ENCODE measurements at places on chromosomes 13 and 19.

DNA sequence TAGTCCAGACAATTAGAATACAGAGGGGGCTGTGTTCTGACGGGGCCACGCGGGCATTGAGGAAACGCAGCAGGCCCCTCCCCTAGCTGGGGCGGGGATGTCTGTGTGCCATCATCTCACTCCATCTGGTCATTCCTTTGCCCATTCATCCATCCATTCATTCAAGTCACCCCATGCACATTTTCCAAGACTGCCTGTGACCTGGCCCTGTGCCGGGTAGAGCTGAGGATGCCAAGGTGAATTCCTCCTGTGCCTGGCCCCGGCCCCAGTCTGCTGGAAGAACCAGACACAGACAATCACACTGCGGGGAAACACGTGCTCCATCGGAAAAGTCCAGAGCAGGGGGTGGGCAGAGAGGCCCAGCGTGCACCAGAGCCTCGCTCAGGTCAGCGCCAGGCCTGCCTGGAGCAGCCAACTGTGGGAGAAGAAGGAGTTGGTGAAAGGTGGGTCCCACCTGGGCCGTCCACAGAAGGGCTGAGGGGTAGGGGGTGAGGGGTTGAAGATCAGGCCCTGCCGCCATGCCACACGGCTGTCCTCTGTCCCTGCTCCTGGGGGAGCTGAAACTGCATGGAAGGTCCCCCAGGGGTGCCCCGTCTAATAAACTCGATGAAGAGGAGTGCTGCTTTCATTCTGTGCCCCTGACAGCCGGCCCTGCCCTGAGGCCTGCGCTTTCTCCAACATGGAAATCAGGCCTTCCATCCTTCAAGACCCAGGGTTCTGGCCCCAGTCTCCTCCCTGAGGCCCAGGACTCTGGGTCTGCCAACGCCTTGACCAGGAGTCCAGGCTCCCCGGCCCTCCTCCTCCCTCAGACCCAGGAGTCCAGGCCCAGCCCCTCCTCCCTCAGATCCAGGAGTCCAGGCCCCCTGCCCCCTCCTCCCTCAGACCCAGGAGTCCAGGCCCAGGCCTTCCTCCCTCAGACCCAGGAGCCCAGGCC is 1.6 kb upstream of the CACNG6 start:
- DNase-seq = no peak

GRCh38 chr13:112772539-112772909 is 82.7 kb downstream of the ATP11A start:
- no peak for DNase-seq

- peak; percentile 23 for DNase-seq
Measured at GRCh38 chr13:22198001-22198400, 527.1 kb downstream of the FGF9 start.

- DNase-seq = no peak
Measured at GRCh38 chr19:27894906-27895754, 1317.8 kb downstream of the UQCRFS1 start.

DNA sequence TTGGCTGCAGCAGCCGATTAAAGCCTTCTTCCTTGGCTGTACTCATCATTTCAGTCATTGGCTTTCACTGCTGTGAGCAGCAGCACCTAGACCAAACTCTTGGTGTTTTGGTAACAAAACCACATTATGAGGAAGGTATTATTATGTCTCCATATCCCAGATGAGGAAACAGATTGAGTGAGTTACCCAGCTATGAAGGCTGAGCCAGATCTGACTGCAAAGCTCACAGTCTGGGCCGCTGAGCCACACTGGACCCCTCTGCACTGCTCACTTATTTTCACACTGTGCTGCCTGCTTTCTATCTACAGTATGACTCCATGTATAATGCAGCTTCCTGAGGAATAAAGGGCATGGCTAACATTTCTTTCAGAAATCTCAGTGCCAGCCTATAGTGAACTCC is 24.5 kb downstream of the CRYL1 start:
- no peak for DNase-seq

- DNase-seq = no peak
Measured at GRCh38 chr19:38809592-38810252, 3.0 kb downstream of the LGALS4 start.

DNA sequence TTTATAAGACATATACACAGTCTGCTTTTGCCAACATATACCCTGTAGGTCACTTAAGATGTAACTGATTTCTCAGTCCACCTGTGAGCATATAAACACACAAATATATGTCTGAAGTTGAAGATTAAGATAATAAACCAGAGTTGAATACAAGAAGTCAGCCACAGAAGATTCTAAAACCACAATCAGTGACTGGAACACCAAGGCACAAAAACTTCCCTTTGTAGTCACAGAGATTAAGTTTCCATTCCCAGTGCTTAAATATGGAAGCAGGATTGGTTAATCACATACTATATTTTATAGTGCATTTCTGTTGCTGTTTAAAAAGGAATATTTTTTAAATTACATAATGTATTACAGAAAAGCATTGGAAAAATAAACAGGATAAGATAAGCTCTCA is 39.9 kb downstream of the MTMR6 start:
- DNase-seq = no peak

DNA sequence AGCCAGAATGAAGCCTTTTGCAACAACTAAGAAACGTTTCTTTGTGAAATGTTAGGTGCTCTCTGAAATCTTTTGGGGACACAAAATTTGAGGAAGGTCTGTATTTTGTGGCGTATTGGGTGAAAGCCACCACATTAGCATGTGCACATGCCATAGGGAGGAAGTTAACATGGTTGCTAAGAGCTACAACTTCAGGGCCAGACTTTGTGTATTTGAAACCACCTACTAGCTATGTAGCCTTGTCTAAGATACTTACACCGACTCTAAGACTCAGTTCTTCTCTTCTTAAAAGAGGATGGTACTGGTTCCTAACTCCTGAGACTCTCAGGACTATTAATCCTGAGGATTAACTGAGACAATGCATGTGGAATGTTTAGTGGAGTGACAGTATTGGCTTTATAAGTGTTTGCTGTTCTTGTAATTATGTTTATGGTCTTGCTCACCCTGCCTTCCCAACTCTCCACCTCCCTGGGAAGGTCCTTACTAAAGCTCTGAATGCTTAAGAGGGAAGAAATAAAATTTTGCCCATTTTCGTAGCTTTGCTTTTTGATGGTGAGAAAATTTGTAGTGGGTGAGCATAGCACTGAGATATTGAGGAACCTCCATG is 15.5 kb downstream of the SERP2 start:
- DNase-seq = no peak

- DNase-seq = peak; percentile 33
Measured at GRCh38 chr19:21202865-21203494, 61.1 kb downstream of the ZNF431 start.

GRCh38 chr19:39554701-39555311 is 14.8 kb upstream of the EID2 start:
- DNase-seq = no peak

DNA sequence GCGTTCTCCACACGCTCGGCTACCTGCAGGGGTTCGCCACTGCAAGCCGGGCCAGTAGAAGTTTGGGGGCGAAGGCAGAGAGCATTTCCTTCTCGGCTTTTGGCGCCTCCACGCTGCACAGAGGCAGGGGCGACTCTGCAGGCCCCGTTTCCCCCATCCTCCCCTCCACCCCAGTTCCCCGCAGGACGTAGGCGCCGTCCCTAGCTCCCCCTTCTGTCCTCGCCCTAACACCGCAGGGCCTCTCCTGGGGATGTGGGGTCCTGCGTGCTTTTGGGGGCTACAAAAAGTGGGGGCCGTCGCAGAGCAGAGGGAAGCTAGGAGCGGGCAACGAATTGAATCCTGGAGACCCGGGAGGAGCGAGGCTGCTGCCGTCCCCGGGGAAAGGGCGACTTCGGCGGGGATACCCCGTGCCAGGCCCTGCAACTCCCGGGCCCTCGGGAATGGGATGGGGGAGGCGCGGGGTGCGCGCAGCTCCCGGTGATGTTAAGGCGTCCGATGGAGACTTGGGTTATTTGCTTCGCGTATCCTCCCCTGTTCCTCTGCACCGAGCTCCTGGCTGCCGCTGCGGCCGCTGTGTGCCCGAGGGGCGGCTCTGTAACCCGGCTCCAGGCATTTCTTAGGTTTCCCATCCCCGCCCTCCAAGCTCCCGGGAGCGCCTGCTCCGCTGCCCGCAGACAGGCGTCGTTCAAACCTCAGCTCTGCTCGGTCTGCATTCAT is 255.9 kb upstream of the SOX21 start:
- DNase-seq = peak; percentile 37

DNA sequence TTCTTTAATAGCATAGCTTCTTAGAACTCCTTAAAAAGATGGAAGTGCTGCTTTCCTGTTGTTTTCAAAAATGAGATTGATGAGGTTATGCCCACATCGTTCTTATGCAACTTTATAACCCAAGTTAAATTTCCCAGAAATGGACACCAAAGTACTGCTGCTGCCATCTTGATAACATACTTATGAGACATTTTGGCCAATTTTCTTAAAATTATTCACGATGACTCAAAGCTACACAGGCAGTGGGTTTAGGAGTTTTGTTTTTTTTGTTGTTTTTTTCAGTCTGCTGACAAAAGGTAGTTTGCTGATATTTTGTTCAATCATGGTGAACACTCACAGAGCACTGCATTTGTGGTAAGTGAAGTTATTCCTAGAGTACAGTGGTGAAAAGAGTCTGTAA is 54.9 kb upstream of the RFC3 start:
- no peak for DNase-seq

- DNase-seq = peak; percentile 57
Measured at GRCh38 chr19:33214596-33214995, 11.1 kb downstream of the SLC7A10 start.

- DNase-seq = no peak
Measured at GRCh38 chr13:98328511-98328910, 151.4 kb upstream of the RNF113B start.

GRCh38 chr19:55667958-55668357 is 7.1 kb upstream of the EPN1 start:
- DNase-seq = no peak

GRCh38 chr13:86572115-86572514 is 772.9 kb upstream of the SLITRK6 start:
- no peak for DNase-seq

- DNase-seq = no peak
Measured at GRCh38 chr13:77184455-77184854, 142.4 kb downstream of the MYCBP2 start.

GRCh38 chr19:17659996-17660395 is 28.2 kb downstream of the UNC13A start:
- peak; percentile 23 for DNase-seq

GRCh38 chr13:27250833-27251165 is 559 bp upstream of the RPL21 start:
- no peak for DNase-seq

- no peak for DNase-seq
Measured at GRCh38 chr19:36081894-36082293, 27.2 kb downstream of the WDR62 start.

DNA sequence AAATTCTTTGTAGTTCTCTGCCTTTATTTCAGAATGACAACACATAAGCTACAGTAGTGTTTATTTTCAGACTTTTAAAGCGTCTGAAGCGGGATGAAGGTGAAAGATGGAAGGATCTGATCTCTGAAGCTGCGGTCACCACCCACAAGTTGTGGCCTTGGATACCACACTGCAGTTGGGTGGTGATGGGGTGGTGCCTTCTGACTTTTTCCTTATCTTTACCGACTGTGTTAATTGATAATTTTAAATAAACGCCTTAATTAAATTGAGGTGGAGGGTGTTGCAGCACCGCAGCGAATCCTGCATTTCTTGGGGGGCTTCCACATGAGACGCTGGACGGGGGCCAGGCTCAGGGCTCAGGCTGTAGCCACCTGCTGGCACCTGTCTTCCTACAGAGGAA is 1.3 kb downstream of the TFDP1 start:
- DNase-seq = no peak

DNA sequence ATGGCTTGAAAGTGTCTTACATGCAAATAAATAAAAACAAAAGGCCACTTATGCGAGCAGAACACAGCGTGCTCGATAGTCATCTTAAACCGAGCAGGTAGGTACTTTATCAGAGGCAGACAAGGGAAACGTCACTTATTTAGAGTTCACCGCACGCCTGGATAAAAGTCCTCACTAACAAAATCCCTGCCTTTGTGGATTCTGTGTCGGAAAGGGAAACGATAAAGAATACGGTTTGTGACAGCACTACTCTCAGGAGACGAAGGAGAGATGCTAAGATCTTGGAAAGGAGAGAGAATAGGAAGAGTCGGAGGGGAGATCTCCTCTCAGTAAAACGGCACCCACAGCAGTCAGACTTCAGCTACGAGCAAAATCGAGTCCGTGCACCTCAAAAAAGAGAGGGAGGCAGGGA is 581 bp downstream of the RCBTB1 start:
- peak; percentile 14 for DNase-seq

DNA sequence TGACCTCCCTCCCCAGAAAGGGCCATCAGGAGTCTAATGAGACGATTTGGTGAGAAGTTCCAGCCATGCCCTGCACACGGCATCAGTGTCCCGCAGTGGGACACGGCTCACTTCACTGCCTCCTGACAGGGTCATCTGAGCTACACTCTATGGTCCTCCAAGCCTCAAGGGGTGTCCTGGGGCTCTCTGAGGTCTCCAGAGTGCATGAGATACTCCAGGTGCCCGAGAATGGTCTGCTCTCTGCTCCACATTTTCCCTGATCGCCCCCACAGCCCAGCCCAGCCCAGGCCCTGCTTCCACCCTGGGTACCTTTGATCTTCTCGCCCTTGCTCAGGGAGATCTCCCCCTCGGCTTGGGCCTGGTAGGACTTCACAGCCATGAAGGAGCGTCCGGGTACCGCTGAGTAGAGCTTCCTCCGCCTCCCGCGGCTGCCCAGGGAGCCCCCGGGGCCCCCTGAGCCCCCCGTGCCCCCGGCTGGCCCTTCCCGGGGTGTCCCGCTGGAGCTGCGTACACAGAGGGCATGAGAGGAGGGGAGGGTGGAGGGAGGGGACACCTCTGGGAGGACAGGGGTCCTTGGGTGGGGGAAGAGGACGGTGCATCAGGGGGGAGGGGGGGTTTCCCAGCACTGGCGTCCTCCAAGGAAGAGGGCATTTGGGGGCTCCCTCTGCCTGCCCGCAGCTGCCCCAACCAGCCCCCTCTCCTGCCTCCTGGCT is 17.3 kb downstream of the SHANK1 start:
- DNase-seq = no peak

DNA sequence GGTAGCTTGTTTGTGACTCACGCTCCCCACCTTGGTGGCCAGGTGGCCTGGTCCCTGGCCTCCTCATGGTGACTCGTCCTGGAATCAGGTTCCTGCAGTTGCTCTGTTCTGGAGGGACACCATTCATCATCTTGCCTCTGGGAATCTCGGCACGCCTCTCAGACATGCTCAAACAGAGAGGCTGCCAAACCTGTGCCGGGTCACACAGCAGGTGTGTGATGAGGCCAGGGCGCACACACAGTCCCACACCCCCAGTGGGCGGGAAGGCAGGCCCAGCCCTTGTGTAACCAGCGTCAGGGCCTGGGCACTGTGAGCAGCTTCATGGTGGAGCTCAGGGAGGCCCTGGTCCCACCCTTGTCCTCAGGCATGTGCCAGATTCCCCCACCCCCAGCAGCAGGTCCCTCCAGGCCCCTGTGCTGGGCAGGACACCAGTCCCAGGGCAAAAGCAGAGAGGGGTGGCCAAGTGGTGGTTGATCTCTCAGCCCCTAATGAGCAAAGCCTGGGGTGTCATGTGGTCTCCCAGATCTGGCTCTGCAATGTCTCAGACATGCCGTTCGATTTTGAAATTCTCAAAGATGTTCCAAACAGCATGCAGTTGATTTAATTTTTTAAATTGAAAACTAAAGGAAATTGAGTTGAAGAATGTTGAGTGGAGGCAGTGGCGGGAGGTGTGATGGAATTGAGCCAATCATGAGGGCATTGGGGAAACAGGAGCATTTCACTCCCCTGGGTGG is 12.1 kb downstream of the CEBPA start:
- no peak for DNase-seq

GRCh38 chr13:113275387-113275786 is 21.7 kb upstream of the LAMP1 start:
- DNase-seq = peak; percentile 67

GRCh38 chr19:31383553-31383952 is 34.3 kb upstream of the TSHZ3 start:
- DNase-seq = no peak

- DNase-seq = peak; percentile 40
Measured at GRCh38 chr13:43363156-43363953, 340.0 kb downstream of the DNAJC15 start.
